Left ventricle myocardium superior (tissue), 1 donor: ENCODE measurements at places on chromosomes 6 and 20. TPM values are rescaled to one million over a fixed set of nuclear protein-coding genes. Genes with fewer than 3 reads are reported as not detected.

The HNF4A gene
- total RNA-seq: not detected

The MYT1 gene
- total RNA-seq: 0.20 TPM

The PRDM13 gene
- total RNA-seq: not detected

The BTN1A1 gene
- not detected for total RNA-seq

The MCUR1 gene
- total RNA-seq: 30.8 TPM

The C6orf118 gene
- not detected for total RNA-seq

The GMPR gene
- total RNA-seq: 112 TPM

The OXT gene
- not detected for total RNA-seq

The OLIG3 gene
- total RNA-seq: not detected

The LY6G6C gene
- not detected for total RNA-seq

The EPHA7 gene
- total RNA-seq: 1.5 TPM

The RNF146 gene
- total RNA-seq: 46.3 TPM
